ENCODE measurements at places on chromosomes 4 and X. TPM values are rescaled to one million over a fixed set of nuclear protein-coding genes. Genes with fewer than 3 reads are reported as not detected.

ADRA2C gene
- 61.5 TPM for total RNA-seq

AIMP1 gene
- 45.8 TPM for total RNA-seq

SNCA gene
- total RNA-seq = 9.1 TPM

MAOA gene
- total RNA-seq = 90.5 TPM

TCP11X2 gene
- not detected for total RNA-seq

PABPC1L2B gene
- total RNA-seq = not detected

ENPP6 gene
- total RNA-seq = 0.19 TPM

ADGRL3 gene
- 48.0 TPM for total RNA-seq

LRP2BP gene
- total RNA-seq = 1.2 TPM

LDB2 gene
- total RNA-seq = 52.3 TPM

REST gene
- total RNA-seq = 31.9 TPM

DGKK gene
- not detected for total RNA-seq

ATOH1 gene
- not detected for total RNA-seq

RAB40AL gene
- 0.86 TPM for total RNA-seq

CYSLTR1 gene
- total RNA-seq = 6.8 TPM

PLXNB3 gene
- 19.1 TPM for total RNA-seq

ELF4 gene
- total RNA-seq = 13.6 TPM

GAGE12J gene
- not detected for total RNA-seq

PRRG1 gene
- 10.8 TPM for total RNA-seq

NPY2R gene
- total RNA-seq = not detected

RWDD4 gene
- 18.2 TPM for total RNA-seq

Measured in posterior vena cava (tissue), 2 donors.